ENCODE measurements at places on chromosomes 2 and 18.

GRCh38 chr2:11669454-11670291 is at the start of gene NTSR2:
Gene NTSR2, minus strand, starts transcription at chr2:11670195. Its CDS starts 66 bp downstream, at chr2:11670129.
- no peak for DNase-seq

GRCh38 chr2:129753261-129753660 is 226.2 kb upstream of the RAB6C start:
- no peak for DNase-seq

- no peak for DNase-seq
Measured at GRCh38 chr2:161123531-161124030, 36.6 kb upstream of the TANK start.

DNA sequence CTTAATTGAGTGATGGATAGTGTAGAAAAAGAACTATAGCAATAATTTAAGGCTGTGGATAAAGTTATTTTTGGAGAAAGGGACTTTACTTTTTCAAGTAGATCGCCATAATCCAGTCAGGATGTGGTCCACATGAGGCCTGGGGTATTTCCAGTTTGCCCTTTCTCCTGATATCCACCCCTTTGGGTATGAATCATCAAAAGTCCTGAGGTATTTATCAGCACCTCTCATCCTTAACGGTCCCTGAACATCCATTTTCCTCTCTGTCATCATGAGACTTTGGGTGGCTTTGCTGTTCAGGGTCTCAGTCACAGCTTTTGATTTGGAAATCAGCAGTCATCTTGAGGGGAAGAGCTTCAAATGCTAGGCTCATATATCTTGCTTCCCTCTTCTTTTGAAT is 39.3 kb upstream of the ELAC1 start:
- no peak for DNase-seq

DNA sequence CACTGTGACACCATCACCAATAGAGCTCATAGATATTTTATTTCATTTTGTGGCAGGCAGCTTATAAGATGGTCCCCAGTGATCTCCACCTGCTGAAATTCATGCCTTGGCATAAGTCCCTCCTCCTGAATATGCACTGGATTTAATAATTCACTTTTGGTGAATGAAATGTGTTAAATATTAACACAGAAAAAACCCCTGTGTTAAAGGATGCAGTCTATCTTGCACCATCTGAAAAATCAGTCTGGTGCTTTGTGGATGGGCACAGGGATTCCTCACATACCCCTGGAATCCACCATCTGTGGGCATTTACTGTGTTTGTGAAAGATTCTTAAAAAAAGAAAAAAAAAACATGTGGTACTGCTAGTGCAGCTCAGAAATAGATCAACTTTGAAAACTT is 26.1 kb upstream of the WIPF1 start:
- no peak for DNase-seq

Data from stimulated activated CD4-positive, alpha-beta T cell treated with anti-CD3 and anti-CD28 coated beads, Interleukin-4, amount 100 ng/mL, for 24 hours (primary cell).